ENCODE measurements at places on chromosomes 2 and 18. TPM values are rescaled to one million over a fixed set of nuclear protein-coding genes. Genes with fewer than 3 reads are reported as not detected.

Gene SKOR2
- 0.47 TPM for total RNA-seq

Gene PAIP2B
- 16.9 TPM for total RNA-seq

Gene SLC9A4
- total RNA-seq = not detected

Gene GATA6
- 0.15 TPM for total RNA-seq

Gene EGR4
- 0.16 TPM for total RNA-seq

Gene FARSB
- total RNA-seq = 30.7 TPM

Gene GALNT3
- total RNA-seq = 0.73 TPM

Gene WNT6
- total RNA-seq = 0.24 TPM

Gene NUP35
- total RNA-seq = 18.0 TPM

Gene RFX8
- total RNA-seq = 0.27 TPM

Gene ASB3
- total RNA-seq = 42.5 TPM

Gene G6PC2
- total RNA-seq = 0.25 TPM

Gene BOLL
- total RNA-seq = not detected

Gene KCTD1
- total RNA-seq = 24.7 TPM

Gene IGFBP5
- total RNA-seq = 62.0 TPM

Gene CNTNAP5
- 2.1 TPM for total RNA-seq

Gene FAM136A
- 35.0 TPM for total RNA-seq

Gene VSNL1
- total RNA-seq = 1.5 TPM

Gene HOXD3
- total RNA-seq = 14.3 TPM

Gene CHRNG
- total RNA-seq = 0.75 TPM

Gene UGT1A1
- 0.26 TPM for total RNA-seq

Gene M1AP
- 0.09 TPM for total RNA-seq

Gene SRD5A2
- 0.08 TPM for total RNA-seq

Gene MC4R
- total RNA-seq = 0.33 TPM

Gene NTSR2
- not detected for total RNA-seq

Gene IL1B
- not detected for total RNA-seq

Gene GAD1
- 12.4 TPM for total RNA-seq

Gene TAF1B
- total RNA-seq = 33.5 TPM

Gene UGT1A10
- not detected for total RNA-seq

Gene GPR55
- 1.1 TPM for total RNA-seq

Gene PDK1
- 18.0 TPM for total RNA-seq

Gene SLC8A1
- 36.3 TPM for total RNA-seq

Gene KCNK3
- 0.28 TPM for total RNA-seq

Gene RAPGEF4
- total RNA-seq = 3.3 TPM

Gene TRABD2A
- 0.76 TPM for total RNA-seq

Gene EFR3B
- total RNA-seq = 12.3 TPM

Gene VPS54
- total RNA-seq = 25.8 TPM

Gene CCBE1
- 0.97 TPM for total RNA-seq

Gene IKZF2
- 1.7 TPM for total RNA-seq

Gene ATP6V1C2
- 1.3 TPM for total RNA-seq

Gene CIB4
- not detected for total RNA-seq

Gene FOXI3
- not detected for total RNA-seq

Gene HOXD12
- total RNA-seq = 0.33 TPM

Gene FOXD4L1
- total RNA-seq = 0.57 TPM

Gene C2orf69
- total RNA-seq = 12.1 TPM

Gene LGALSL
- total RNA-seq = 18.3 TPM

Gene SLC23A3
- total RNA-seq = 0.13 TPM

Gene REG3G
- total RNA-seq = not detected

Gene EN1
- 0.96 TPM for total RNA-seq

Gene SLC4A3
- 6.7 TPM for total RNA-seq

Gene OR6B2
- not detected for total RNA-seq

Gene SPRED2
- total RNA-seq = 9.6 TPM

Gene LAMA1
- 49.7 TPM for total RNA-seq

Gene RBM44
- total RNA-seq = 0.56 TPM

Gene PIEZO2
- 1.7 TPM for total RNA-seq
